ENCODE measurements at places on chromosomes 3 and 15. TPM values are rescaled to one million over a fixed set of nuclear protein-coding genes. Genes with fewer than 3 reads are reported as not detected.

Gene HYKK
- polyA plus RNA-seq: 5.7 TPM

Gene ESYT3
- polyA plus RNA-seq: 1.1 TPM

Gene ZNF385D
- polyA plus RNA-seq: not detected

DNA sequence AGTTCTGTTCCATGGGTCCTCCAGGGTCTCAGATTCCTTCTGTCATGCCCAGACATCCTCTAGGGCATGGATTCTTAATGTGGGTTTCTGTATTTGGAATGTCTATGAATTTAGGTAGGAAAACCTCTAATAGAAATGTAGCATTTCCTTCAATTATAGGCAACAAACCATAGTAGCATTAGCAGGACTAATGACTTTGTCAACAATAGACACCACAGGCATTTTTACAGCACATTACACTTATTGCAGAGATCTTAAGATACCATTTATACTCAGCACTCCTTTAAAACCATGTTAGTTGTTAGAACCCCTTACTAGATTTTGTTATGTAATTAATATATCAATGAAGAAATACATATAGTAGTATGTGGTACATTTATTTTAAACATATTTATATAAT is 77.8 kb upstream of the TBC1D5 start:
- DNase-seq: no peak

DNA sequence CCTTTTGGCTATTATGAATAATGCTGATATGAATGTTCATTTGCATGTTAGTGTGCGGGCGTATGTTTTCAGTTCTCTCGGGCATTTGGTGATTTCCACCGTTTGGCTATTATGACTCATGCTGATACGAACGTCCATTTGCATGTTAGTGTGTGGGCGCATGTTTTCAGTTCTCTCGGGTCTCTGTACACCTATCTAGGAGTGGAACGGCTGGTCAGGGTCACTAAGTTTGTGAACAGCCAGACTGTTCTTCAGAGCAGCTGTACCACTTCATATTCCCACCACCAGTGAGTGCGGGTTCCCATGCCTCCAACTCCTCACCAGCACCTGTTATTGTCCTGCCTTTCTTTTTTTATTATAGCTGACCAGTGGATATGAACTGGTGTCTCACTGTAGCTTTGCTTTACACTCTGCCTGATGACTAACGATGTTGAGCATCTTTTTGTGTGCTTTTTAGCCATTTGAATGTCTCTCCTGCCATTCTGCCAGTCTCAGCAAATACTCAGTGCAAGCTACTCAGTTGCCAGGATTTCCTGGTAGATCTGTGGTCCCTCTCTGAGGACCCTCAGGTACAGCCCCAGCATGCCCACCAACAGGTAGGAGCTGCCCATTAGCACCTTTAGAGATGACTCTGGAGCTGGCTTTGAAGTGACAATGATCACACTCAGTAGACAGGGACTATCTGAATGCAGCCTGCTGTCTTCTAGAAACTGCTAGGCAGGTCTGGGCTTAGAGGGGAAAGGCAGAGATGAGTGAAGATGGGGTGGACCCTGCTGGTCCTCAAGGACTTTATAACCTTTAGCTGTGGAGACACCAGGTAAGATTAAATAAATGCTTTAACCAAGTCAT is 141.1 kb downstream of the XXYLT1 start:
- no peak for DNase-seq

GRCh38 chr15:100125401-100126191 is 216.2 kb downstream of the ADAMTS17 start:
- no peak for DNase-seq

DNA sequence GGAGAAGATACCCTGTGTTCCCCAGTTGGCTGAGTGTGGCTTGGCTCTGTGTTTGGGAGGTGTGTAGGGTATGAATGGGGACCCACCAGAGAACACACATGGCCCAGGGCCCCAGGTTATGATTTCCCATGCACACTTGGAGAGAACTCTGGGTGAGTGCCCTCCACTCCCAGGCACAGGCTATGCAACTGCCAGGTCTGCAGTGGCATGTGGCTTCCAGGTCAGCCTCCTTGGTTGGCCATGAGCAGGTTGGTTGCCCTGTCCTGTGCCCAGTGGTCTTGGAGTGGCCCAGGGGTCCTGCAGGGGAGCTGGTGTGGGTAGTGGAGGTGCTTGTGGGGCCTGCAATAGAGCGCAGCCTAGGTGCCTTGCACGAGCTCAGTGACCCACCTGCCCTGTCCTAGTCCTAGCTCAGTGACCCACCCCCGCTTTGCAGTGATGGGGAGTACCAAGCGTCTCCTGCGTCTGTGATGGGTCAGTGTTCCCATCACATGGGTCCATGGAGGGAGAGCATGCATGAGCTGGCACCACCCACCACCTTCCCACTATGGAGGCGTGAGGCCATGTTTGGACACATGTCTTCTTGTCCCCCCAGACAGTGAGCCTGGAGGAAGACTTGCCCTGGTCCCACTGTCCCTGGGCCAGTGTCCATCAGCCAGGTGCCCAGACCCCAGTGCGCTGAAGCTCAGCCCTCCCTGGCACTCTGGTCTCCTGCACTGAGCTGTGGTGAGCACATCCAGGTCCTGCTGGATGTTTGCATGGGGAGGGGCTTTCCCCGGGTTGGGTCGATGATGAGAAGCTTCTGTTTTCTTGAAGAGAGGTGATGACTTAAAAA is 217.3 kb downstream of the SNRPN start:
- DNase-seq: no peak

GRCh38 chr15:58167095-58167691 is 29.0 kb downstream of the AQP9 start:
- no peak for DNase-seq

Measured in A549 (cell line).